Fibroblast of lung (primary cell): ENCODE measurements at places on chromosomes 12 and 14. TPM values are rescaled to one million over a fixed set of nuclear protein-coding genes. Genes with fewer than 3 reads are reported as not detected.

KRT7 gene
- 3.1 and 3.5 TPM in 2 replicates for total RNA-seq

BCDIN3D gene
- total RNA-seq = 4.5 and 7.2 TPM in 2 replicates

KCNMB4 gene
- 0.33 and 0.51 TPM in 2 replicates for total RNA-seq

JPH4 gene
- not detected in 2 replicates for total RNA-seq
